ENCODE measurements at places on chromosomes 7 and 10. TPM values are rescaled to one million over a fixed set of nuclear protein-coding genes. Genes with fewer than 3 reads are reported as not detected.

Gene GRIFIN
- not detected for total RNA-seq

Gene MKX
- 40.8 TPM for total RNA-seq

Gene CALHM2
- total RNA-seq: 43.4 TPM

Gene PON3
- not detected for total RNA-seq

Gene COL1A2
- total RNA-seq: 5,936 TPM

- no peak for DNase-seq
Observed at GRCh38 chr10:85105614-85106255, 777.3 kb downstream of the CCSER2 start.

DNA sequence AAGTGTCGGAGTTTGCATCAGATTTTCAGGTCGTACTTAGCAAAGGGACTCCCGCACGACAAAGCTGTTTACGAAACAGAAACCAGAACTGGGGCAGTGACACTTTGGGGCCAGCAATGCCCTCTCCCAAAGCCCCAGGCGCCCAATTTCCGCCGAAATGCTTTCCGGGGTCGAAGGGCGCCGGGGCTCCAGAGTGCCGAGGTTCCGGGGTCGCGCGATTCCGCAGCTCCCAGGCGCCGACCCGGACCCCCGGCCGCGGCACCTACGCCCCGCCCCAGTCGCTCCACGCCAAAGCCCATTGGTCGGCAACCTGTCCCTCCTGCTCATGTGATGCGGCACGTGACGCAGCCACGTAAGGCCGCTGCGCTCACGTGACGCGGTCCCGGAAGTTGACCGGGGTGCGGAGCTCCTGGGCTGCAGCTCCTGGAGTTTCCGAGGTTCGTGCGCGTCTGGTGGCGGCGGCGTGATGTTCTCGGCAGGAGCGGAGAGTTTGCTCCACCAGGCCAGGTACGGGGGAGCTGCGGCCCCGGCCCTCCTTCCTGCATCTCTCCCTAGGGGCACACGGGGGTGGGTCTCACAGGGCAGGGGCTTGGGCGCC, at the start of gene AP5Z1:
Gene AP5Z1 (plus strand): TSS at position 374 of the 598 bp plus-strand sequence. CDS start 93 bp downstream, at position 467.
- DNase-seq: peak; percentile 89

DNA sequence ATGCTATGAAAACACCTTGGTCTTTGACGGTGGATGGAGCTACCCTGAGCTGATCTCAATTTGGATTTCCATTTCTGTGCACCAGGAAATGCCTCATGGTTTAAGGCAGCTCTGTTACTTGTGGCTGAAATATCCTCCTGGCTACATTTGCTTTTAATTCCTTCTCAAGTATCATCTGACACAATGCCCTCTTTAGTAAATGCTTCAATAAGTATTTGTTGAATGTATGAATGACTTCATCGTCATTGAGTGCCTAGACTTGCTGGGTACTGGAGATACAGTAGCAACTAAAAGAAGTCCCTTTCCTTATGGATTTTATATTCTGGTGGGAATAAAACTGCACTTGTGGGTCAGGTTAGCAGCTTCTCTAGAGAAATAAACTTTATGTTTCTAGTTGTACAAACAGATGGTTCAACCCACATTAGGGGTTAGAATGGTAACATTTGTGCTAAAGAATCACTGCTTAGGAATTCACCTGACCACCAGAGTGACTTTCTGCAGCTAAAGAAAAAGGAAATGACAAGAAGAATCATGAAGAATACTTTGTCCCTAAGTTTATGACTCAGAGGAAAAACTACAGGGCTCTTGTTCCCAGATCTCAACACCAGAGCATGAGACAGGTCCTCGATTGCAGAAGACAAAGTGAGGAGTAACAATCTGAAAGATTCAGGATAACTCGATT, 21.8 kb upstream of the SMNDC1 start:
- peak; percentile 84 for DNase-seq

DNA sequence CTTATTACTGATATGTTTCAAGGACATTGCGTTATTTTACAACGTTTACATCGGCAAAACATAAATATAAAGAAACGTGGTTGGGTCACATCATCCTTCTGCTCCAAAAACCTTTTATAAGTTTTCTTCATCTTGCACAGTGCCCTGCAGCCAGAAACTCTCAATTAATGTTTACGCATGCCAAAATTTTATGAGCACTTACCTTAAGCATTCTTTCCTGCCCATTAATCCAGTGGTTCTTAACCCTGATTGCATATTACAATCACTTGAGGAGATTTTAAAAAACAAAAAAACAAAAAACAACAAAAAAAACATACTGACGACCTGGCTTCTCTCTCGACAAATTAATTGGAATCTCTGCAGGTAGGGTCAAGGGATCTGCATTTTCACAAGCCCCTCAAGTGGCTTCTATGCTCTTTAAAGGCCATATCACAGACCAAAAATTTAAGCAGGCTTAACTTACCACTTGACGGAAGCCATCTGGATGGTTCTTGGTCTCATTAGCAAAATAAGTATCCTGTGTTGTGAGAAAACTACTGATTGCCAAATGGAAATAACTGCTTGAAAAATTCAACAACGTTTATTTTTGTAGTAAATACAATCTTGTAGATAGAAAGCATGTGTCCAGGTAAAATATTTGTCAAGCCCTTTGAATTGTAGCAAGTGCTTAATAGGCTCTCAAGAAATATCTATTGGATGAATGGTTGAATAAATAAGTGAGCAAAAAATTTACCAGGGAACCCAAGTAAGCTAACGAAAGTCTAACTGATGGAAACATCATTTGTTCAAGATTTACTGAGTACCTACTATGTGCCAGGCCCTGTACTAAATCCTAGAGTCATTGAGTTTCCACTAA, 30.9 kb upstream of the SLC16A12 start:
- no peak for DNase-seq

DNA sequence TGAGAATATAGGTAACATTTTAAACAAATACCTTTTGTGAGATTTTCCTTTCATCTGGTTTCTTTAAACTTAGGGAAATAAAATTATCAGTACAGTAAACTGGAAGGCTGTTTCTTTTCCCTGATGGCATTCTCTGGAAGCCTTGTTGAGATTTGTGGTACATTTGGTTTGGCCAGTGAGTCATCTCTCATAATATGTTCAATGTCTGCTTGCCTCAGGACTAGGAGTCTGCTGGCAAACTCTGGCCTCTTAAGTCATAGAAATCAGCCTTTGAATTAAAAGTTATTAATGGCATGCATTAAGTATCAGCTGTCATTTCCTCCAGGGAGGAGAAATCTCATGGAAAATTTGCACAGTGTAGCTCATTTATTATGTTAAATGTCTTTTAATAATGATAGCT, 316.6 kb upstream of the KIAA1217 start:
- no peak for DNase-seq

DNA sequence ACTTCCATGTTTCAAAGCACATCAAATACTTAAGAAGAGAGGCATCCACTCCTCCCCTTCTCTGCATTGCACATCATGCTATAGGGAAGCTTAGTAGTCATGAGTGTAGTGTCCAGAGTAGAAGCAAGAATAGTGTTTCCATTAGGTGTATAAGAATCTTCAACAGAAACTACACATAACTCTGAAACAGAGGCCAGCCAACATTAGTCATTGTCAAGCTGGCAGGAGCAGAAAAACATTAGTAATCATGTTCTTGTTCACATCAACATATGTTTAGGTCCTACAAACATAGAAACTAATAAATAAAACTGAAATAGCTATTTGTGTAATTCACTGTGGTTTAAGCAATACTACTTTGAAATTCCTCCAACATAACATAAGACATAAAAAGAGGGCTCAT, 370.2 kb downstream of the PPP1R3A start:
- DNase-seq: no peak

DNA sequence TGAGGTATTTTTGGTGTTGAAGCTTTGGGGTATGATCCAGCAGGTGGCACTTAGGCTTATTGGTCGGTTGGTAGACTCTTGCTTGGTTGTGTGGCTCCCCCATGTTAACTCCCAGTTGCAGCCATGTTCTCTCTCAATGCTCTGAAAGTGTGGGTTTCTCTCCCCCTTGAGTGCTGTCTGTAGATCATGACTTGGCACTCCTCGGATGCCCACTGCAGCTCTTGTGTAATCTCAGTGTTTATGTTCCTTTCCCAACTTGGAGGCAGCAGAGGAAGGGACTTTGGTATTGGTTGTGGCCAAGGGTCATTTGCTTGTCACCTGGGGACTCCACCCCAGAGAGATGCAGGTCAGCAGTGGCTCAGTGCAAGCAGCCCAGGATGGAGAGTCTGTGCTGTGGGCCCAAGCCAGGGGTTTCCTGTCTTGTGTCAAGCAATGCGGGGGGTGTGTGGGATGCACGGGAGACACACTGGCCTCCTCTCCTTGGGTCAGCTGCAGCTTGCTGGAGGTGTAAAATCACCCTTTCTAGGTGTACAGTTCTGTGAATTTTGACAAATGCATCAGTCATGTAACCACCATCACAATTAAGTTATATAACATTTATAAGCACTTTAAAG, 36.9 kb downstream of the PIK3CG start:
- DNase-seq: no peak

GRCh38 chr7:47819607-47819920, 128.7 kb downstream of the PKD1L1 start:
- no peak for DNase-seq

GRCh38 chr10:132774902-132775863, 10.8 kb downstream of the NKX6-2 start:
- DNase-seq: no peak

- DNase-seq: no peak
Observed at GRCh38 chr7:78912781-78913180, 540.7 kb downstream of the MAGI2 start.

DNA sequence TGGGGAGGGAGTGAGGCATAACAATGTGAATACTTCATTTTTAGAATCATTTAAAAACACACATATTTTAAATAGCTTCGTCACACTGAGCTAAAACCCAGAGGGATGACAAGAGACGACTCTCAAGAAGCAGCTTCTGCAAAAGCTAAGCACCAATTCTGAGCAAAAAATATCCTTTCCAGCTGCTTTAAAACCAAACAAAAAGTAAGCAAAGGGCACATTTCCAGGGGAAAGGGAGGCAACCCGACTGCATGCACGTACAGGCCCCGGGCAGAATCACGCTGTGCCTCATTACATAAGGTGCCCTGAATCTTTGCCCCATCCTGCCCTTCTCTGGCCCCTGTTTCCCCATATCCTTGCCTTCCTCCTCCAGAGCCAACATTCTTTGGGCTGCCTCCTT, 78.4 kb downstream of the DGKI start:
- peak; percentile 22 for DNase-seq
